ENCODE measurements at places on chromosomes 3 and 15.
A peak's percentile ranks its signal among the peaks of the same experiment; 100 is the strongest.

- DNase-seq, result no peak
Observed at GRCh38 chr3:72237679-72238009, 452.7 kb upstream of the PROK2 start.

DNA sequence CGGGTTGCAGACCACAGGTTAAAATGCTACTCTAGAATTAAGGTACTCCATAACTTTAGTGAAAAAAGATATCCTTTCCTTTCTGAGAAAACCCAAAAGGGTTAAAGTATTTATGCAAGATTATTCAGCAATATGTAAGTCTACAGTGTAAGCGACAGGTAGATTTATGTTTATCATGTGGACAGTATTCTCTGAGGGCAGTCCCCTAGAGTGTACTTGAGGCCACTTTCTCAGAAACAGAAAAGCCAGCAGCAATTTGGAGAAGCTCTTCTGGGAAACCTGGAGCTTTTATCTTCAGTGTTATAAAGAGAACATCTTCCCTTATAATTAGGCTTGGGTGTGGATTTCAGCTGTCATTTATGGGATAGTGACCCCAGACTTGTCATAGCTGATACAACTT lies 8.9 kb downstream of the ST3GAL6 start:
- DNase-seq, result no peak

DNA sequence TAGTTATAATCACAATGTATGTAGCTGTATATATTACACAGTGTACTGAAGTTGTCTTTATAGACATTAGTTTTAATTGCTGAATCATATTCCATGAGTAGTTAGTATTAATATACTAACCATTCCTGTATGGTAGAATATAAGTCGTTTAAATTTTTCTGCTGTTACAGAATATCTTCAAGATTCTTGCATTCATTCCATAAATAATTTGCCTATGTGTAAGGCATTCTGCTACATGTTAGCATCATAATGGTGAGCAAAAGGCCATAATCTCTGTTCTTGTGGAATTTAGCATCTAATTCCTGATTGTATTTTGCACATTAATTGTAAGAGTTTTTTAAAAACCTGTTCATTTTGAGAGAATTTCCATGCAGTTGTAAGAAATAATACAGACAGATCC lies 14.1 kb downstream of the GYG1 start:
- DNase-seq, result no peak

GRCh38 chr15:55619783-55620182 lies 31.6 kb upstream of the PYGO1 start:
- DNase-seq, result no peak

GRCh38 chr3:109648027-109648426 lies 310.7 kb upstream of the DPPA4 start:
- no peak for DNase-seq

DNA sequence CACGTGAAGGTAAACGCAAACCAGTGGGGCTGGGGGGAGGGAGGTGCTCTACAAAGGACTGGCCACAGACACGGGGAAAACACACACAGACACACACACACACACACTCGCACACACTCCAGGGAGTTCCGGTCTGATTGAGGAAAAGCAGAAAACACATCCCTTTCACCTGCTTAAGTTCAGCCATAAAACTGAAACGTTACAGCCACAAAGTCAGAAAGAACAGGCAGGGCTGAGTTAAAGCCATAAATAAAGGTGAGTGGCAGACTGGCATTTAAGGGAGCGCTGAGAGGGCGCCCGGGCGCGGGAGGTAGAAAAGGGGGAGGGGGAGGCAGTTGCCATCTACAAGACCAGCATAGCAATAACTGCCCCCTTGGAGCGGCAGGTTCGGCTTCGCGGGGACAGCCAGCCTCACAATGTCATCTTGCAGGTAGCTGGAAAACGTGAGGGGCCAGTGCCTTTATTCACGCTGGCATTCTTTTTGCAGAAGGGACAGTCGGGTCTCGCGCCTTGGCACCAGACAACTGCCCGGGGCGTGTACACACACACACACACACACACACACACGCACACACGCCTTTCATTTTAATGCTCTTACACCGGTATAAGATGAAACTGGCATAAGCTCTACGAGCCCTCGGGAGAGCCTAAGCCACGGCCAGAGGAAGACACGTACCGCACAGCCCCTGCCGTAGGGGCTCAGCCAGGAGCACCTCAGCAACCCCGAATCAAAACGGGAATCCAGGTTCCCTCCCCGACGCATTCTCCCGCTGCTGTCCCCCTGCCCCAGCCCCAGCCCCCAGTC lies 866 bp downstream of the TNIK start:
- peak; percentile 50 for DNase-seq

DNA sequence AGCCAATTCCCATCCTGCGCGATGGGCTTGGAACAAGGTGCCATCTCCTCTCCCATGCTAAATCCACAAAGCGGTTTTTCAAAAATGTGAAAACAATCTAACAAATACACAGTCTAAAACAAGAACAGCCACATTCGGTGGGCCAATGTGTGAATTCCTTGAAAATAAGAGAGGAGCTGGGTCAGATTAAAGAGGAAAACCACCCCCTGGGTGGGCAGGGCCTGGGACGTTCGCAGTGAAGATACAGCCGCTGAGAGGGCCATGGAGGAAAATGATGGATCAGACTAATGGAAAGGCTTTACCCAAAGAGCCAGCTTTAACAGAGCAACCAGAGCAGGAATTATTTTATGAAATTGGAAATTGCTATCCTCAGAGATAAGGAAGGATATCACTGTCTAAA lies 27.4 kb downstream of the PRR20G start:
- DNase-seq, result no peak

- no peak for DNase-seq
Observed at GRCh38 chr3:13451301-13451673, 28.8 kb upstream of the HDAC11 start.

DNA sequence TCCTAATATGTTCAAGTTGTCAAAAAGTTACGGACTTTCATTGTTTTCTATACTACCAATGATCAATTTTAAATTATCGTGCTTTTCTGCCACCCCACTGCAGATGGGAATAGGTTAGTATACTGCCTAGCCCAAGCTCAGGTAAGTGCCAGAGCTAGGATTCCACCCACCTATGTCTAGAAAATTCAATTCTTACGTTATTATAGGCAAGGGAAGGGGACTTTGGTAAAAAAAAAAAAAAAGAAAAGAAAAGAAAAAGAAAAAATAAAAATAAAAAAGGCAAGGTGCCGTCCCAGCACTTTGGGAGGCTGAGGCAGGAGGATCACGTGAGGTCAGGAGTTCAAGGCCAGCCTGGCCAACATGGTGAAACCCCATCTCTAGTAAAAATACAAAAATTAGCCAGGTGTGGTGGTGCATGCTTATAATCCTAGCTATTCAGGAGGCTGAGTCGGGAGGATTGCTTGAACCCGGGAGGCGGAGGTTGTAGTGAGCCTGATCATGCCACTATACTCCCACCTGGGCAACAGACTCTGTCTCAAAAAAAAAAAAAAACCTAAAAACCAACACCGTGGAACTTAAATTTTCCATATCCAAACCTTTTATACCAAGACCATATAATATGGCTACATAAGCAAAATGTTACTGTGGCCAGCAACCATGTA lies 1.3 kb downstream of the RPL22L1 start:
- no peak for DNase-seq

DNA sequence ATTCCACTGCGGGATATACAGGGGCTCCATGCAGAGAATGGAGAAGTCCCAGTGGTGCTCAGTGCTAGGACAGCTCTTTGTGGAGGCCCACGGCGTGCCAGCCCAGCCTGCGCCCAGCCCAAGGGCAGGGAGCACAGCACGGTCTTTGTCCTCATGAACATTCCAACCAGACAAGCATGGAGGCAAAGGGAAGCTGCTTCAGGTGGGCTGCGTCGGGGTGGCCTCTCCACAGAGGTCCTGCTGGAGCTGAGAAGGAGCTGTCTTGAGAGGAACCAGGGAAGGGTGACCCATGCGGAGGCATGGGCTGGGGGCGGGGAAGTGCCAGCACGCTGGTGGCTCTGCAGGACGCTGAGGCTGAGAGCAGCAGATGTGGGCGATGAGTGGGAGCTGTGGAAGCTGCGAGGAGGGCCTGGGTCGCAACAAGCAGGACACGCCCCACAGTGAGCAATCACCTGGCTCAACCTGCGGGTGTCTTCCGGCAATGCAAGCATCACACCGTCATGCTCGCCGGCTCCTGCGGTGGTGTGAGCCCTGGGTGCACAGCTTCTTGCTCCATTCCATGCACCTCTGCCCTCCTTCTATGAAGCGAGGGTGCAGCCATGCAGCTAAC lies 14.0 kb upstream of the KLF15 start:
- no peak for DNase-seq

DNA sequence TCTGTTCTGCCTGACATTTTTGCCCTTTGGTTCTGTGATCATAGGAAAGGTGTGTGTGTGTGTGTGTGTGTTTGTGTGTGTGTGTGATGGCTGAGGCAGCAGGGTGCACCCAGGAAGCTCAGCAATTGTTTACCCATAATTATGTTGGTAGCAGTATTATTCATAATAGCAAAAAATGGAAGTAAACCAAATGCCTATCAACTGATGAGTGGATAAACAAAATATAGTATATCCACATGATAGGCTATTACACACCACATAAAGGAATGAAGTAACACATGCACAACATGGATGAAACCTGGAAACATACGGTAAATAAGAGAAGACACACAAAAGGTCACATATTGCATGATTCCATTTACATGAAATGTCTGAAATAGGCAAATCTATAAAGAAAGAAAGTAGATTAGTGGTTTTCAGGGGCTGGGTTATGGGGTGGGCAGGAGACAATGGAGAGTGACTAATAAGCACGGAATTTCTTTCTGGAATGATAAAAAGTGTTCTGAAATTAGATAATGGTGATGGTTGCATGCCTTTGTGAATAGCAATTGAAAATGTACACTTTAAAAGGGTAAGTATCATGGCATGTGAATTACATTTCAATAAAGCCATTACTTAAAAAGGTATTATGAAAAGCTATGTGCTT lies 167.2 kb downstream of the POLR2M start:
- no peak for DNase-seq

DNA sequence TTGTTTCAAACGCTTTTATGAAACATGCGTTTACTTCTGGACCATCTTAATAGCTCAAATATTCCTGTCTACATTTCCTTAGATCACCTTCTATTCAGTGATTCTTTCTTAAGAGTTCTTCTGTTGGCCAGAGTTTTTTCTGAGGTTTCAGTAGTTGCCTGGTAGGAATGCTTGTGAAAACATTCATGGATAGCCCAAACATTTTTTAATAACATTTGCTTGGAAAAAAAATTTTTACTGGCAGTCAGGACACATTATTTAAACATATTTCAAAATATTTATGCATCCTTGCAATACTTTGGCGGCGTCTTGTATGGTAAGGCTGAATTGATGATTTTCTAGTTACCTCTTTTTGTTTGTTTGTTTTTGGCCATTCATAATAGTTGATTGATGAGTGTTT lies 47.4 kb upstream of the ZBTB20 start:
- no peak for DNase-seq

- DNase-seq, result no peak
Observed at GRCh38 chr15:28013480-28013879, 85.6 kb downstream of the OCA2 start.

DNA sequence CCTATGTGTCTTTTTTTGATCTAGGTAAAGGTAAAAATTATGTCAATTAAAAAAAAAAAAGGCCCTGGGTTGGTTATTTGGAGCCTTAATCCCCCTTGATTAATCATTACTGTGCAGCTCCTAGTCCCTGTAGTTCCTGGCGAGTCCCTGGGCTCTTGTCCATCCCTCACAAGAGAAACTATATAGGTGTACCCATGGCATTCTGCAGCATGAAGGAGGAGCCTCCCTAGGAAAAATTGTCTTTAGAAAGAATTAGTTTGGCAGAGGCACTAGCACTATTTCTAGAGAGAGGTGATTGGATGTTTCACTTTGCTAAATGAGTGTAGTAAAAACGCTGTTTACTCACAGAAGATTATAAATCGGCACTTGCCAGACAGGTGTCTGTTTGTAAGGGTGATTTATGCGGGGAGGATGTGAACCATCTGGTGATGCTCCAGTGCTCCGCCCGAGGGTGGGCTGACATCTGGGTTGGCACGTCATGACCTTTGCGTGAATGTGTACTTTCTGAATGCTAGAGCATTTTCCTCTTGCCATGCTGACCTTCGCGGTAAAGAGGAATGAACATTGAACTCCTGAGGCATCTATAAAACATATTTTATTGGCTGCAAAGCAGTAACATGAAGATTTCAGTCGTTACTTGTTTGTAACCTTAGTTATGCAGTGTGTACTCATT lies 12.6 kb downstream of the PLCL2 start:
- no peak for DNase-seq

GRCh38 chr3:57989646-57990045 lies 18.6 kb upstream of the FLNB start:
- no peak for DNase-seq

DNA sequence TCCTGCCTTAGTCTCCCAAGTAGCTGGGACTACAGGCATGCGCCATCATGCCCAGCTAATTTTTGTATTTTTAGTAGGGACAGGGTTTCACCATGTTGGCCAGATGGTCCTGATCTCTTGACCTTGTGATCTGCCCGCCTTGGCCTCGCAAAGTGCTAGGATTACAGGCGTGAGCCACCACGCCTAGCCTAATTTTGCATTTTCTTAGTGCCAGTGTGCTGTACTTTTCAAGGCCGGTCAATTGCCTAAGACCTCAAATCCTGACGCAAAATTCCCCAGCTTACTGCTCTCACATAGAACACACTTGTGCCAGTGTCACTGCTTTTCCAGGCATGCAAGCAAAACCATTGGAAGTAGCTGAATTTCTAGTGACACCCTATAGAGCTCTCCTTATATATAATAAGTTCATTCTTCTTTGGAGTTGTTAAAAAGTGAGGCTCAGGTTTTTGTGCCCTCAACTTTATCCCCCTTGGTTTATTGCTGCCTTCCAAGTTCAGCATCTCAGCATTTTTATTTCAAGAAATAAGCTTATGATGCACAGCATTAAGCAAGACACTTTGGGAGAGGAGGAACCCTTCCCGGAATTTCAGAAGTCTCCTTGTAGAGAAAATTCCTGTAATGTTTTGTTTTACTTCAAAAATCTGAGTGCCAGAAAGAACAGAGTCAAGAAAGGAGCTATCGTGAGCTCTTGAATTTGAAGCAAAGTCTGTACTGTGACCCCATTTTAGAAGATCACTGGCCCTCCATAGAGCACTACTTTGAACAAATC lies 93.2 kb downstream of the FILIP1L start:
- DNase-seq, result no peak

DNA sequence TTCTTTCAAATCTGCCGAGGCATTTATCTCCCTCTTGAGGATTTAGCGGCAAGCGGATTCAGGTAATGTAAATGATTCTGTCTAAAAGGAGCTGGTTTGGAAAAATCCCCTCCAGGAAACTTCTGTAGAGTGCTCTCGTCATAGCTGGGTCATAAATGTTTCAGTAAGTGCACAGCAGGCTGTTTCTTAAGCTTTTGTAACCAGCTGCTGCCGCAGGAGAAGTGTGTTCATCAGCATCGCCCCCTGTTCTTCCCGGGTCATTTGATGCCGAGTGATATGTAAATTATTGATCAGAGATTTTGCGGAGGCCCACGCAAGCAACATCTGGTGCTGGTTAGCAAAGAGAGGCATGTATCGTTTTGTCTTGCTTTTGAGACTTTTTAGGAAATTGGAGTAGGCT lies 53.1 kb downstream of the DNASE1L3 start:
- no peak for DNase-seq
